ENCODE measurements at places on chromosomes 4 and X. TPM values are rescaled to one million over a fixed set of nuclear protein-coding genes. Genes with fewer than 3 reads are reported as not detected.

GRCh38 chrX:73400136-73400748, 46.6 kb upstream of the CDX4 start:
- no peaks in the 10 kb centered on the region for H3K4me1 ChIP-seq
- H3K4me3 ChIP-seq = no peak overlapping the region
- no peaks in the 10 kb centered on the region for H3K36me3 ChIP-seq
- no peak for DNase-seq
- H3K27ac ChIP-seq = no peak overlapping the region

DNA sequence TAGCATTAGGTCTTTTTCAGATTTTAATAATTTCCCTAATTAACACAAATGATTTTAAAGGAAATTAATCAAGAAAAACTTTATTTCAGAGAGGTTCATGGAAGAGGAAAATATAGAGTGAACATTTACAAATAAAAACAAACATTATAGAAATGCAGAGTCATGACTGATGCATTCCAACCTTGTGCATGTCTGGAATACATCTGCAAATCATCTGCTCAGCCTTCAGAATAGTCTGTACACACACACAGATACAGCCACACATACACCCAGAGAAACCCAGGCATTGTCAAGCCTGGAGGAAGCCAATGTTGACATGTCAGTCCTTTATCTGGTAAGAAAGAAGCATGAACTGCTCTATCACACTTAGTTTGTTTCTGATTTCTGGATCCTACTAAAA, 61.3 kb upstream of the NFKB1 start:
- no peaks in the 10 kb centered on the region for H3K36me3 ChIP-seq
- no peaks in the 10 kb centered on the region for H3K27me3 ChIP-seq
- peak overlapping the region; percentile 60 for H3K27ac ChIP-seq
- H3K4me3 ChIP-seq = no peak overlapping the region
- peaks cover 16% of the 10 kb centered on the region for H3K4me1 ChIP-seq

GRCh38 chrX:116204932-116205331, 34.4 kb downstream of the AGTR2 start:
- no peaks in the 10 kb centered on the region for H3K36me3 ChIP-seq
- no peaks in the 10 kb centered on the region for H3K4me1 ChIP-seq
- no peak overlapping the region for H3K27ac ChIP-seq
- no peak overlapping the region for H3K4me3 ChIP-seq
- DNase-seq = no peak

The PPEF2 gene
- total RNA-seq = not detected

GRCh38 chrX:33970028-33970967, 161.8 kb downstream of the FAM47A start:
- no peak for DNase-seq
- H3K4me1 ChIP-seq = no peaks in the 10 kb centered on the region
- no peak overlapping the region for H3K27ac ChIP-seq
- H3K36me3 ChIP-seq = no peaks in the 10 kb centered on the region
- no peaks in the 10 kb centered on the region for H3K27me3 ChIP-seq

GRCh38 chr4:145298885-145299284, 118.5 kb upstream of the OTUD4 start:
- no peak overlapping the region for H3K4me3 ChIP-seq
- no peaks in the 10 kb centered on the region for H3K4me1 ChIP-seq
- no peak overlapping the region for H3K27ac ChIP-seq
- H3K27me3 ChIP-seq = no peaks in the 10 kb centered on the region
- no peaks in the 10 kb centered on the region for H3K36me3 ChIP-seq

DNA sequence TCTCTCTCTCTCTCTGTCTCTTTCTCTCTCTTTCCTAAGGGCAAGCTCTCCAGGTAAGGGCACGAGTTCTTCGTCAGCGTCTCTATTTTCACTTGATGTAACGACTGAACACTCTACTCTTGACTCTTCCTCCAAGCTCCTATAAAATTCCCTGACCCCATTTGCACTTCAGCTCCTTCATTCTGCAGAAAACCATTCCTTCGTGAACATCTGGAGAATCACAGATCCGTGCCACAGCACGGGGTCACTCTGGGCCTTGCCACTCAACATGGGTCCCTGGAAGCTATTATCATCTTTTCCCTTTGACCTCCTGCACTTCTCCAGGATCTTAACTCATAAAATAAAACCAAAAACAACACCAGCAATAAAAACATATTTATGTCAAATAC, 112.0 kb upstream of the LNX1 start:
- no peaks in the 10 kb centered on the region for H3K27me3 ChIP-seq
- peaks cover 19% of the 10 kb centered on the region for H3K4me1 ChIP-seq
- H3K27ac ChIP-seq = peak overlapping the region; percentile 39
- no peaks in the 10 kb centered on the region for H3K36me3 ChIP-seq

The PDE5A gene
- total RNA-seq = 6.8 TPM

The RGN gene
- total RNA-seq = 20.1 TPM

The SPANXN5 gene
- not detected for total RNA-seq

- H3K27ac ChIP-seq = no peak overlapping the region
- H3K27me3 ChIP-seq = peaks cover 50% of the 10 kb centered on the region
- H3K36me3 ChIP-seq = no peaks in the 10 kb centered on the region
- DNase-seq = no peak
- H3K4me1 ChIP-seq = peaks cover 24% of the 10 kb centered on the region
Measured at GRCh38 chr4:6200922-6201362, 593 bp upstream of the JAKMIP1 start.

GRCh38 chr4:79949178-79949577, 123.9 kb downstream of the ANTXR2 start:
- no peaks in the 10 kb centered on the region for H3K4me1 ChIP-seq
- no peaks in the 10 kb centered on the region for H3K36me3 ChIP-seq
- DNase-seq = no peak
- no peaks in the 10 kb centered on the region for H3K27me3 ChIP-seq

The ENPEP gene
- 9.3 TPM for total RNA-seq

Measured in heart left ventricle (tissue), 16 donors.